ENCODE measurements at places on chromosomes 1 and 21. TPM values are rescaled to one million over a fixed set of nuclear protein-coding genes. Genes with fewer than 3 reads are reported as not detected.

The C1orf167 gene
- total RNA-seq, result not detected

The SLC35A3 gene
- 35.4 TPM for total RNA-seq

The GJA9 gene
- total RNA-seq, result not detected

The NUAK2 gene
- total RNA-seq, result 18.3 TPM

The SYPL2 gene
- not detected for total RNA-seq

The PGLYRP4 gene
- not detected for total RNA-seq

The LCE1C gene
- total RNA-seq, result not detected

The APCS gene
- not detected for total RNA-seq

The AIRE gene
- not detected for total RNA-seq

The CEP350 gene
- total RNA-seq, result 37.6 TPM

The OLIG2 gene
- not detected for total RNA-seq

The BCAN gene
- total RNA-seq, result not detected

The TIE1 gene
- total RNA-seq, result not detected

The CHIT1 gene
- 0.39 TPM for total RNA-seq

The FNDC5 gene
- total RNA-seq, result not detected

The SRSF10 gene
- 335 TPM for total RNA-seq

The TSPAN1 gene
- not detected for total RNA-seq

The VTCN1 gene
- total RNA-seq, result not detected

The F5 gene
- 0.28 TPM for total RNA-seq

The CFHR3 gene
- total RNA-seq, result not detected

The GNB1 gene
- total RNA-seq, result 147 TPM

The CDA gene
- total RNA-seq, result not detected

The TMPRSS2 gene
- total RNA-seq, result not detected

The TRIM46 gene
- 1.1 TPM for total RNA-seq

The RSPH1 gene
- total RNA-seq, result not detected

The IL10 gene
- total RNA-seq, result 0.78 TPM

The FAM72C gene
- total RNA-seq, result not detected

The TRIM63 gene
- total RNA-seq, result not detected

The KCNJ6 gene
- total RNA-seq, result not detected

The FMO2 gene
- total RNA-seq, result not detected

The NBPF1 gene
- total RNA-seq, result 7.0 TPM

The SYNJ1 gene
- 10.5 TPM for total RNA-seq

The S100A16 gene
- total RNA-seq, result not detected

The LHX4 gene
- 0.08 TPM for total RNA-seq

The C1orf21 gene
- total RNA-seq, result 3.5 TPM

The SPRR2A gene
- total RNA-seq, result not detected

The KPRP gene
- not detected for total RNA-seq

The VWA5B1 gene
- total RNA-seq, result not detected

The PRRC2C gene
- 416 TPM for total RNA-seq

The GIPC2 gene
- total RNA-seq, result not detected

The CHI3L1 gene
- not detected for total RNA-seq

The RNU1-4 gene
- total RNA-seq, result 3,852 TPM

The LIPI gene
- total RNA-seq, result not detected

The CACNA1S gene
- total RNA-seq, result not detected

The UBE2U gene
- not detected for total RNA-seq

The OR2L2 gene
- total RNA-seq, result 0.11 TPM

The C1orf226 gene
- not detected for total RNA-seq

The HSD3B1 gene
- total RNA-seq, result not detected

The BTBD8 gene
- 0.72 TPM for total RNA-seq

The WNT3A gene
- not detected for total RNA-seq

The AJAP1 gene
- total RNA-seq, result 1.9 TPM

The OR6K3 gene
- not detected for total RNA-seq

The ADGRB2 gene
- total RNA-seq, result 0.25 TPM

The ACTA1 gene
- total RNA-seq, result not detected

The MRPS15 gene
- total RNA-seq, result 37.9 TPM

Data from CD8-positive, alpha-beta T cell (primary cell).